ENCODE measurements at places on chromosomes 4 and X.
A peak's percentile ranks its signal among the peaks of the same experiment; 100 is the strongest.

DNA sequence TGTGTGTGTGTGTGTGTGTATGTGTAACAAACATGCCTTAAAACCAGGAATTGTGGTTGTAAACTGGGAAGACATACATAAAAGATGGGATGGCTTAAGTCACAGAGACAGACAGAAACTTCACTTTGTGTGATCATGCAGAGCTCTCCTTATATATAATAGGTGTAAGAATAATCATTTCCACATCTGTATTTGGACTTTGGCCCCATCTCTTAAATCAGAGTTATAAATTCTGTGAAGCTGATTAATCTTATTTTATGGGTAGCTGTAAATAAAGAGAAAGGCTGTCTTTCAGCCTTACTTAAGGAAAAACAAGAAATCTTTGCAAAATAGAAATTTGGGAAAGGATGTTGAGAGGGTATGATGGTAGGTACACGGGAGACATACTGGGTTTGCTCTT, 174.6 kb upstream of the PITX2 start:
- DNase-seq: no peak

DNA sequence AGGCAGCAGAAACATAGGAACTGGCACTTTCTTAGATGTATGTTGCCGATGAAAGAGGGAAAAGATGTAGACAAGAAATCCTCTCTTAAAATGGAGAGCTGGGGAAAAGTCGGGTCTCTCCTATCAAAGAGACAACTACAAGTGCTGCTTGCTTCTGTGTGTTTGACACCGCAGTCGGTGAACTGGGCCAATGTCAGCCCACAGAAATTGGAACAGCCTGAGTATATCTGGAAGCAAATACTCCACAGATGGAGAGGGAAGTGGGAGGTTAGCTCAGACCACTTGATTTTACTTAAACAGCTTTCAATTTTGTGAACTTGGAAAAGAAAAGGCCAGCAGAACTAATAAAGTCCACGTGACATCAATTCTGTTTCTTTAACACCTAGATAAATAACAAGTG, 230.9 kb upstream of the FAT1 start:
- DNase-seq: no peak

DNA sequence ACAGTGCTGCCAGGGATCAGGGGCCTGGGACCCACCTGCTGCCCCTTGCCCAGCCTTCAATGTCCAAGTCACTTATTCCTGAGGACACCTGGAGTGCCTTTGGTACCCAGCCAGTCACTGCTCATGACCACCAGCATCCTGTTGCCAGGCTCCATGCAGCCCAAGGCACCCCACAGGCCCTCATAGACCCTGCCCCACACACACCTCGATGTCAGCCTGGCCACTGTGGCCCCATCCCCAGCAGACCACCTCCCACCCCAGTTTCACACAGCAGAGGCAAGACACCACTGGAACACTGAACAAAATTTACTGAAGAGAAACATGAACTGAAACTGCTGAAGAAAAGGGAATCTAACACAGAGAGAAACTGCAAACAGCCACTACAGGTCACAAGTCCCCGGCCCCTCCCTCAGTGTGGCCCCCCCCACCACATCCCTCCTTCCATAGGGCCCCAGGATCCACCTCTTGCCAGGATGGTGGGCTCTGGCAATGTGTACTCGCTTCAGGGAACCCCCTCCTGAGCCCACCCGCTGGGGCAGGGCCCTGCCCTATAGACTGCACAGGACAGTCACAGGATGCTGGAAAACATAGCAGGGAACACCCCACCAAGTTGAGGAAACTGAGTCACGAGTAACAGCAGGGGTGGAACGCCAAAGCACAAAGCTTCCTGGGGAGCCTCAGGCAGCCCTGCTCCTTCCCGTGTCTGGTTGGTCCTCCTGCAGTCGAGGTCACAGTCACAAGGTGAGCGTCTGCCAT, 5.2 kb downstream of the PNMA5 start:
- DNase-seq: no peak

- no peak for DNase-seq
Measured at GRCh38 chr4:146333187-146333894, 119.0 kb downstream of the REELD1 start.

DNA sequence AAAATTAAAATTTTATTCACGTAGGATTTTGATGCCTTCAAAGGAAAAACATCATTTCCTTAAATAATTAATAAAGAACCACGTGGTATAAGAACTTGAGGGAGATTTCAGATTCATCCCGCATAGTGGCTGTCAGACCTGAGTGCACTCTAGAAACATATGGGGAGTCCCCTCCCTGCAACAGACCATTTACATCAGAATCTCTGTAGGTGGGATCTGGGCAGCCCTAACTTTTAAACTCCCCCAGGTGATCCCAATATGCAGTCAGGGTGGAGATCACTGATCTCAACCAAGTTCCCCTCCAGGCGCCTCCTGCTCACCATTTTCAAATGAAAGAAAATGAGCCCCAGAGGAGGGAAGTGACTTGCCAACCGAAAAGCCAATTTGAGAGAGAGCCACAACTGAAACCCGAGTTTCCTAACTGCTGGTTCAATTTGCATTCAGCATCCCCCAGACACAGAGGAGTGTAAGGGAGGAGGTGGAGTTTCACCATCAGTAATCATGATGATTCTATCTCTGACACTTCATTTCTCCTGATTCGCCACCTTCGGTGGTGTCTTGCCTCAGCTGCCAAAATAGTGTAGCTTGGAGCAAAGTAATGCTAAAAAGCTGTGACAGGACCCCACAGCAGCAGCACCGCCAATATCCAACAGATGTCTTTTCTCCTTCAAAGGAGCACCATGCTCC, 11.4 kb downstream of the RNF150 start:
- no peak for DNase-seq

DNA sequence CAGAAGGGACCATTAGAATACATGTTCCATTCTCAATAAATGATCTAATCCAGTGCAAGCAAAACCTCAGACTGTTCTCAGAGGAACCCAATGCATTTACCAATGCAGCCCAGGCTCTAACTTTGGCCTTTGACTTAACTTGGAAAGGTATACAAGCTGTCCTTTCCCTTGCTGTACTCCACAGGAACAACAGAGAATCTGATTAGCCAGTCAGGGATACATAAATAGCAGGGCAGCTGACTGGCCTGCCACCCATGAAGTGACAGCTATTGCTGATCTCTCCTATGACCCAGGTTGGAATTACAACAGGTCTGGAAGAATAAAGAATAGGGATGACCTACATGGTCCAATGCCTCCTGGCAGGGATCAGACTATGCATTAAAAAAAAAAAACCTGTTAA, 14.5 kb upstream of the CT45A1 start:
- DNase-seq: no peak

GRCh38 chr4:99945718-99946355, 581 bp downstream of the DNAJB14 start:
- DNase-seq: no peak

DNA sequence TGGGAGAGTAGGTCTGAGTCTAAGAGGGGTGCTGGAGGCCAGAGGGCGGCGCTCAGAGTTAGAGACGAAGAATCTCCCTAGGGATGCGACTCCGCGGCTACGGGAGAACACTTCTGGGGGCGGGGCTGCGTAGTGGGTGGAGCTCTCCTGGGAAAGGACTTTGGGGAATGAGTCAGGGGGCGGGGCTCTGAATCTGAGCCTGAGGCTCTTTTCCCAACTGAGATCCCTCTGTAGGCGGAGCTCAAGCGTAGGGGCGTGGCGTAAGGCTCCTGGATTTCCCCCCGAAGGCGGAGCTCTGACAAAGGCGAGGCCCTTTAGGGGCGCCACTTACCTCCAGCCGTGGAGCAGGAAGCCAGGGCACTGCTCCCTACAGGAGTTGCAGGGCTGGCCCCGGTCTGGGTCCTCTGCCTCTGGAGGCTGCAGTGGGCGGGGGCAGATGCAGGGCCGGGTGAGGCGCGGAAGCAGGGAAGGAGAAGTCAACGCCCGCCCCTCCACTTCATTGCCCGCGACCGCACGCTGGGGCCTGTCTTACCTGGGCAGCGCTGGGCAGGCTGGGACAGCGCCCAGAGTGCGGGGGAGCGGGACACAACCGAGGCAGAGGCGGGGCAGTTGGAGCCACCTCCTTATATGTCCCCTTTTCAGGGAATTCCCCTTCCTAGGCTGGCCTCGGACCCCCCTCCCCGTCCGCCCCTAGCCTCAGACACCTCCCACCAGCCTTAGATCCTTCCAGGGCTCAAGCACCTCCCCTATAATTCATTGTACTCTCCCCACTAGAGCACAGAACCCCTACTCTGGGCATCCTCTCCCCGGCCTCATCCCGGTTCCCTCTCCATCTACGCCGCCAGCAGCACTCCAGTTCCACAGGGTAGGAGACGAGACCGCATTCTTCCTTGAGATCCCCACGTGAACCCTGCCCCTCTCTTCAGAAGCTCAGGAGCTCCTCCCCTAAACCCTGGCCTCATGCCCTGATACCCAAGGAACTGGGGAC, 1.6 kb downstream of the PRICKLE3 start:
- peak; percentile 47 for DNase-seq

DNA sequence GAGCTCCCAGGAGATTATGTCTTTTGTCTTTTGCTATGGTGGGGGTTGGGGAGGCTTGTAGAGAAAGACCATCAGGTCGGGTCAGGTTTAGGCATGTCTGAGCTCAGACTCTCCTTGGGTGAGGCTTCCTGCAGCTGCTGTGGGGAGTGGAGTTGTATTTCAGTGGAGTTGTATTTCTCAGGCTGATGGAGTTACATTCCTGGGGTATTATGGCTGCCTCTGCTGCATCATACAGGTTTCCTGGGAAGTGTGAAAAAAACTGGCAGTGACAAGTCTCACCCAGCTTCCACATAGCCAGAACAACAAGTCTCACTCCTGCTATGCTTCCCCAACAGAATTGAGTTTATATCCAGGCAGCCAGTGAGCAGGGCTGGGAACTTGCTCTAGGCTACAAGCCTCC, 119.3 kb downstream of the VSIG4 start:
- no peak for DNase-seq

GRCh38 chrX:41837270-41837944, 85.9 kb downstream of the CASK start:
- no peak for DNase-seq

DNA sequence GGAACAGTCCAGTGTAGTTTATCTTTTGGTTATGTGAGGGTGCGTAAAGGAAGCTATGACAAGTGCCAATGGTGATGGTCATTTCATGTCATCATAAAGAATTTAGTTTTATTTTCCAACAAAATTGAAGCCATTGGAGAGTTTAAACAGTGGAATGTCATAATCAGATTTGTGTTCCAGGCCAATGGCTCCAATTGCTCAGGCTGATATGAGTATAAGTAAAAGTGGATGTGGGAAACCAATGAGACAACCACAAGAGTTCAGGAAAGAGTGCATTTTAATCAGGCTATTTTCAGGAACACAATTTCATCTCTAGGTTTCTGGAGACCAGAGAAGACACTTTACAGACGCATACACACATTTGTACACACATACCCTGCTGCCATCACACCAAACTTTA, 20.7 kb downstream of the SPANXC start:
- DNase-seq: no peak

DNA sequence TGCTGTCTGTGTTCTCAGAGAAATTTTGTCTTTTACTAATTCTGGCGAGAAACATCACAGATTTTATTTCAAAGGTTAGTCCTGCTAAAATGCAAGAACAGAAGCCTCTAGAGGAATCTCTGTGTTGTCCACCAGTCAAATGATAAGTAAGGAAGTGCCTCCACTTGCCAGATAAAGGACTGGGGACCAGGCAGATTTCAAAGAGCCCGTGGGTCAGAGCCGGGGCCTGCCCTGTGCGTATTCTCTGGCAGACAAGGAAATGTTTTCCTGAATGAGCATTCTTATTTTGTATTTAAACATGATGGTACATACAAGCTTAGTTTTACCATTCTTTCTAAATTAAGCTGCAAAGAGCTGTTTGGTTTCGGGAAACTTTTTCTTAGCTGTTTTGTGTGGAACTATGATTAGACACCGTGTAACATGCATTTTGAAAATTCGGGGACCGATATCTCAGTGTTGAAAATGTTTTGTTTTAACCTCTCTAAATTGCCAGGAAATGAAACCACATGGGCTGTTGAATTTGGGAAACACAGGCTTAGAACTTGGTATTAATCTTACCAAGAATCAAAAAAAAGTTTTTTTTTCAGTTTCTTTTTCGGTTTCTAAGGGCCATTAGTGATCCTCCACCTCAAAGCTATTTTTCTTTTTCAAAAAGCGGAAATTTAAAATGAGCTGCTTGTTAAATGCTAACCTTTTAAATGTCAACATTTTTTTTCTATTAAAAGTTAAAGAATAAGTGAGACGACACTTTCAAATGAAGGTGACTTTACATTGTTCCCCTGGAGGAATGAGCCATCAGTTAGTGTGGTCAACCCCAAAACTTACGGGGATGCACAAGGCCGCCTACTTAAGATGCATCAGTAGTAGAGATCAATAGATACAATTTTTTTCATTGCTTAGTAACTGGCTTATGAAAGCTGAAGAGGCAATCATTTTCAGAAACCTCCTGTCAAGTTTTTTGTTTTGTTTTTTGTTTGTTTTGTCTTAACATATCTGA, 89.6 kb upstream of the MTM1 start:
- no peak for DNase-seq

- DNase-seq: peak; percentile 41
Measured at GRCh38 chr4:87038837-87039615, 104.2 kb downstream of the AFF1 start.
